AG08395 (cell line): ENCODE measurements at places on chromosomes 1 and 21.

DNA sequence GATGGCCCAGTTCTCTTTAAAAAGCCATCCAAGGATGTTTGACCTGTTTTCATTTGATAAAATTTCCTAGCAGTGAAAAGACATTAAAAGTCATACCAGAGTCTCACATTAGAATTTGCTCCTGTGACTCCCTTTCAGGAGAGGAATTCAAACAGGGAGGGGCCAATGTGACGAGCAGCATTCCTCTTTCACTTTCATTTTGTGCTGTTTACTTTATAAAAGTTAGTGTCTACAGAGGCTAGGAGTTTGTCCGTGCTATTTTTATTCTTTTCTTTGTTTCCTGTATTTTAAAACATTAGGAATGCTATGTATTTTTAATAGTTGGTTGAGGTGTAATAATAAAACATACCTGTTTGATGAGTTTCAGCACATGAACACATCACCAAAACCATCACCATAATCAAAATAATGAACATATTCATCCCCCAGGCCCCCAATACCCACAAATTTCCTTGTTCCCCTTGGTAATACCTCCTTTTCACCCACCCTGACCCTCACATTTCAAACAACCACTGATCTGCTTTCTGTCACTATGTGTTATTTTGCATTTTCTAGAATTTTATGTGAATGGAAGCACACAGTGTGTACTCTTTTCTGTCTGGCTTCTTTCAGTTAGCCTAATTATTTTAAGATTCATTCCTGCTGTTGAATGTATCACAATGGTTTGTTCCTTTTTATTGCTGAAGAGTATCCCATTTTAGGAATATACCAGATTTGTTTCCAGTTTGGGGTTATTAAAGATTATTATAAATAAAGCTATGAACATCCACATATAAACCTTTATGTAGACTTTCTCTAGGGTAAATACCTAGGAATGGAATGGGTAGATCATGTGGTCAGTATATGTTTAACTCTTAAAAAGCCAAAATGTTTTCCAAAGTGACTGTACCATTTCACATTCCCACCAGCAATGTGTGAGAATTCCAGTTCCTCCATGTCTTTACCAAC is 129.5 kb downstream of the TENT5C start:
- peak; percentile 70 for DNase-seq

GRCh38 chr1:233673947-233674431 is 60.1 kb downstream of the KCNK1 start:
- DNase-seq, result no peak

GRCh38 chr21:42236014-42236413 is 17.1 kb downstream of the ABCG1 start:
- no peak for DNase-seq

- DNase-seq, result no peak
These were observed 73.6 kb upstream of the ZRANB2 start for GRCh38 chr1:71154429-71154828.

GRCh38 chr1:40395190-40396175 is 22.0 kb downstream of the SMAP2 start:
- no peak for DNase-seq

- DNase-seq, result peak; percentile 4
These were observed 61.0 kb downstream of the MAST2 start for GRCh38 chr1:45864167-45865106.
